ENCODE measurements at places on chromosomes 7 and 10.

DNA sequence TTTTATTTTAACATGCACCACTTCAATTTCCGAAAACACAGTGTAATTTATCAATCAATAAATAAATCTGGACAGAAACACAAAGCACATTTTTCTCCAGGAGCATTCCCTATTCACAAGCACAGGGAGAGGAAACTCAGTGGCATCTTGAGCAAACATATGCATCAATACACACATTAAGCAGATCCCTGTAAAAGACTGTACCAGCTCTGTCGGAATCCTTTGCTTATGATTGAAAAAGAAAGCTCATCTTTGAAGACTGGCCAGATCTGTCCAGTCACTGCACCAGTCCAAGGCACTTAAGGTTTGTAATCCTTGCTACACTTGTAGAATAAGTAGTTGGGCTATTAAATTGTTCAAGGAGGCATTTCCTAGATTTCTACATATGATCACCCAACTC is 343.9 kb downstream of the BMPER start:
- no peak for DNase-seq

DNA sequence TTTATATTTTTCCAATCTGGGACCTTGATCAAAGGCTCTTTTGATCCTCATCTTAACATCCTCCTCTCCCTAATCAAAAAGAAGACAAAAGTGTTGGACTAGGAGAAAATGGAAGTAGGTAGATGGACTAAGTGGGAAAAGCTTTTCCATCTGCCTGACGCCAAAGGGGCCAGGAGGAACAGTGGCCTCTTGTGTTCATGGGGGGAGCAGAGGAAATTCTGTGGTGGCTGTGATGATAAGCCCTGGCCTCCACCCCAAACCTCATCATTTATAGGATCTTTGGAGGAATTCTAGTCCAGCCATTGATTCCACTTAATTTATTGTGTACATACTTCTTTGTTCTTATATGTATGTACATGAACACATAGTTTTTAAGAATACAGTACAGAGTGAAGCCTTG is 21.7 kb downstream of the ZNF365 start:
- DNase-seq: no peak

DNA sequence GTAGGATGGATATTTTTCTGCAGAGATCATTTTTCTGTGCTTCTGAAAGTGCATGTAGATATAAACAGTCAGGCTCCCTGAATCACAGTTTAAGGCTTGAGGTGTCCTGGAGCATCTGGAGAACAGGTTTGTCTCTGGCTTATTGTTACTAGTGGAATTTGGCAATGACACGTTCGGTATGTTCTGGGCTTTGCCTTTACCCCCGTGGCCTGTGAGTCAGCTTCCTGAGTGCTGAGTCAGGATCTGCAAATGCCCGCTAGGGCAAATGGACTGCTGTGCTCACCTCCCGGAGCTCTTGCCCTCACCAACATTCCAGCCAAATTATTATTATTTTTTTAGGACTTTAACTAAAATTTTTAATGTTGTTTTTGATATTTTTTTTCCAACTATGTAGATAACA is 192.5 kb upstream of the PRSS1 start:
- DNase-seq: peak; percentile 73

GRCh38 chr7:145211211-145211610 is 375.4 kb upstream of the TPK1 start:
- no peak for DNase-seq

DNA sequence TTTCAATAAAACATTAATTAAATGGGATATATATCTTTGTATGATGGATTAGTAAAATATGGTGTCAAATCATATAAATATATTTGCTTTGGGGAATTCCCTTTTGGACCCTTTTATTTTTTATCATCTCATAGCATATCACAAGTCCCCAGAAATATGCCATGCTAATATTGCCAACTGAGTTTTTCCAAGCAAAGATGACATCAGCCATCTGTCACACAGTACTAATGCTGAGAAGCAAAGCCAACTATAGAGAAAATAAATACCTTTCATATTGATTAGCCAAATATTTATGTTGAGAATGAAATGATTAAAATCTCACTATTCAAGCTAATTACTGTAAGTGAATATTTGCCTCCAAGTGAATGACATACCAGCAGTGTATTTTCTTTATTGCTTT is 575.3 kb downstream of the ETV1 start:
- no peak for DNase-seq
